ENCODE measurements at places on chromosomes 2 and 18.

DNA sequence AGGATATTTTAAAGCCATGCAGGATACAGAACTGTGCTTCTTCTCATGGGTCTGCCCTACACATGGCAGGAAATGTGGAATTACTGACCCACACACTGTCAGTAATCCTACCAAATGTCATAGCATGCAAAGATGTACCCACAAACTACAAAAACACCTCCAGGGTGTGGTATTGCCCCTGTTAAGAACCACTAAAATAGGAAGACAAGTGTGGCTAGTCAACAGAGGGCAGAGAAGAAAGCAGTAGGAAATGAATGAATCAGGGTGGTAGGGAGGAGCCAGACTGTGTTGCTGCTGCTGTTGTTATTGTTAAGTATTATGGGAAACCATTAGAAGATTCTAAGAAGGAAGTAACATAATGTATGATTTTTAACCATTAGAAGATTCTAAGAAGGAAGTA is 556.7 kb upstream of the ACVR2A start:
- DNase-seq: no peak

- DNase-seq: no peak
Observed at GRCh38 chr2:65388051-65388531, 44.3 kb downstream of the SPRED2 start.

DNA sequence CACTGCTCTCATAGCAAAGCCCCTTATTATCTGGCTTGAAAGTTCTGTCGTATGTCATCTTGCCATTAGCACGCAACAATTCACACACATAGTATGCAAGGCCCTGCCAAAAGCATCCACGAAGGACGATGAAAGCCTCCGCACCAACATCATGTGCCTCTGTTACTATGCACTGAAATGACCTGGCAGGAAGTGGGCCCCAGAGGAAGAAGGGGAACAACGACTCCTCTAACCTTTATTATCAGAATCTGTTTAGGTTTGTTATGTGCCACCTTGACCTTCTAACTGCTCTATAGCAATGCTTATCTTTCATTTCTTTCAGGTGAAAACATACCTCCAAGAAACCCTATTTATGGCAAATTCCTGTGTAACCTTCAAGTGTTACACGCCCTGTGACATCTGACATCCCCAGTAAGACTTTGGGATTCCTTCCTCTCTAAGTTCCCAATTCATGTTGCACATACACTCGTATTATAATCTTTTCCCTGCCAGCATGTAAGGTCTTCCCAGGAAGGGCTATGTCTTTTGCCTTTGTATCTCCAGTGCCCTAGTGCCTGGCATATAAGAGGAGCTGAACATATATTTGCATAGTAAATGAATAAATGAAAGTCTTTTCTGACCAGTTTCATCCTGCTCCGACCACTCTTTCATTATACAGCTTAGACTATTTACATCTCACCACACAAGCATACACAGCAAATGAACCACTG is 7.0 kb upstream of the NDUFV2 start:
- DNase-seq: no peak

GRCh38 chr2:157746234-157746950 is 117.7 kb upstream of the ACVR1C start:
- no peak for DNase-seq

GRCh38 chr2:123513351-123513750 is 511.7 kb upstream of the CNTNAP5 start:
- no peak for DNase-seq

GRCh38 chr2:145383961-145384360 is 864.0 kb upstream of the ZEB2 start:
- no peak for DNase-seq

GRCh38 chr2:43323857-43324256 is 97.5 kb upstream of the ZFP36L2 start:
- DNase-seq: no peak
